WTC11 (cell line): ENCODE measurements at places on chromosomes 16 and 17.

DNA sequence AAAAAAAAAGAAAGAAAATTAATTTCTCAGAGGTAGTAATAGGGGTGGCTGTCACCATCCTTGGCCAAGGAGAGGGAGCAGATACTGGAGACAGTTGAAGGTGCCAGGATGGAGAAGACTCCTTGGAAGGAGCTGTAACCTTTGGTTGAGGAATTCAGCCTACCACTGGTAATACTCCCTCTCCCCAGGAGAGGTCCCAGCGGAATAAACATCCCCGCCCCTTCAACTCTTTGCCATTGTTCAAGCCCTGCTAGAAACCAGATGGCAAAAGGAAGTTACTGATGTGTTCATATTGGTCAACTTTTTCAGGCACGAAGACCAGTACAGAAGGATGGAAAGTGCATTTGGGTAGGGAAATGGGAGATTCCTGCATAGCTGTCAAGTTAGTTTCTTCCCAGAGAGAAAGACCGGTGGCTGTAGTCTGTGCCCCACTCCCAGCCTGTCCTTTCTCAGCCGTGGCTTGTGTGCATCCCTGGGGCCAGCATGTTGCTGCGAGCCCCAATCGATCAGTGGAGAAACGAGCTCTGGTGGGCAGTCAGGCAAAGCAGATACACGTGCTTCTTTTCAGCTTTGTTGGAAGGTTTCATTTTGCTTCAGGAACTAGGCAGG, 612.1 kb downstream of the MAF start:
- DNase-seq = peak; percentile 30

GRCh38 chr16:20320178-20320577, 7.1 kb downstream of the GP2 start:
- DNase-seq = no peak

DNA sequence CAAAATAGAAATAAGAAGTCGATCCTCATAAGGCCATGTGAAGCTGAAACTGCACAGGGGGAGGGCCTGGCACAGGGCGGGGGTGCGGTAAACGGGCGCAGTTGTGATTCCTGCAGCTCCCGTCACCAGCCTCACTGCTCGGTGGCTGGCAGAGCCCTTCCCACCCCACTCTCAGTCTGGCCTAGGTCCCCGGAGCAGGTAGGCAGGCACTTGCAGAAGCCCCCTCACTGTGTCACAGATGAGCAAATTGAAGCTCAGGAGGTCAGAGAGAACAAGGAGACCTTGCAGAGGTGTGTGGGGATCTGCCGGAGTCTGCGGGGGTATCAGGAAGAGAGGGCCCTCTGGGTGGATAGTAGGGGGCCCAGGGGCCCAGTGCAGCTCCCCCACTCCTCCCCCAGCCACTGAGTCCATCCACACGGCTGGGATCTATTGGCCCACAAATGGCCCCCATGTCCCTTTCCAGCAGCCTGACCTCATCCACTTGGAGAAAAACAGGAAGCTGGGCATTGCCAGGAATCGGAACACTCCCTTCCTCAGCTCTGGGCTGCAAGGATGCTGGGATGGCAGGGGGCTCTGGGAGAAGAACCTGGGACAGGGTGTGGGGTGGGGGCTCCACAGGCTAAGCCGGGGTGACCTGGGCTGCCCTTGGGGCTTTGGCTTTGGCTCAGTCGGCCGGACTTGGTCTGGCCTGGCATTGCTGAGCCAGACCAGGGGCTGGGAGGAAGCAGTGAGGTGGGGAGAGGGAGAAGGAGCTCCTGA, 21.4 kb upstream of the MAP3K14 start:
- DNase-seq = no peak

GRCh38 chr17:55681342-55681700, 41.3 kb downstream of the TMEM100 start:
- no peak for DNase-seq

- DNase-seq = no peak
Observed at GRCh38 chr17:17462048-17462824, 14.6 kb upstream of the MED9 start.

DNA sequence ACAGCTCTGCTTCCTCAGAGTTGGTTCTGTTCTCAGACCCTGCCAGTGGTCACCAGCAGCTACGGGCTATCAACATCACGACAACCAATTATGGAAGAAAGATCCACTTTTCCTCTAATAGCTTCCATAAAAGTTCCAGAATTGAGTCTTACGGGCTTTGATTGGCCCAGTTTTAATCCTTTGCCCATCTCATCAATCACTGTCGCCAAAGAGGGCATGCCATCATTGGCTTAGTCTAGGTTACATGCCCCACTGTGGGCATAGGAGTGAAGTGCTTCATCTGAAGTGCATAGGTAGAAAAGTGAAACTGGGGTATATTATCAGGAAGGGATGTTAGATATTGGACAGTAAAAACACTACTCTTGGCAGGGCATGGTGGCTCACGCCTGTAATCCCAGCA, 76.6 kb upstream of the DHX40 start:
- DNase-seq = no peak

DNA sequence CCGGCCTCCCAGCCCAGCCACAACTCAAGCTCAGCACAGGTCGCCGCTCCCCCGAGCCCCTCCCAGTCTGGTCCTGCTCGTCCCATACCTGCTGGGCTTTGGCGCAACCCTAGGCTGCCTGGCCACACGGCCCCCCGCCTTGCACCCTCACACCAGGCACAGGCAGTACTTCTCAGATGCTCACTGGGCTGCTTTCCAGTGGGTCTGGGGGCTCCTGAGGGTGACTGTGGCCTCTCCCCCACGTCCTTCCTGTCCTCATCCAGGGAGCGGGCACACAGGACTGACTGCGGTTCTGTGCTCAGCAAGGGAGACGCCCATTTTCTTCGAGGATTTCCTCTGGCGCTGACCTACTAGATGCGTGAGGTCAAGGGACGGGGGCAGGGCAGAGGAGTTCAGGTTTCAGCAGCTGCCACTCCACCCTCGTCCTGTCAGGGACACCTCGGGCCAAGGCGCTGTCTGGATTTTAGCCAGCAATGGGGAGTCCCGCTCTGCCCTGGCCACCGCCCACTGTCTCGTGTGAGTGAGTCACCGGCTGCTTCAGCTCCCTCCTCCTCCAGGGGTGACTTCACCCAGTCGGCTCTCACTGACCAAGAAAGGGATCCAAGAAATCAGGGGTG, 115.8 kb downstream of the NPIPB11 start:
- DNase-seq = peak; percentile 68

- DNase-seq = peak; percentile 23
Observed at GRCh38 chr17:8384801-8385378, 1.9 kb upstream of the RPL26 start.

DNA sequence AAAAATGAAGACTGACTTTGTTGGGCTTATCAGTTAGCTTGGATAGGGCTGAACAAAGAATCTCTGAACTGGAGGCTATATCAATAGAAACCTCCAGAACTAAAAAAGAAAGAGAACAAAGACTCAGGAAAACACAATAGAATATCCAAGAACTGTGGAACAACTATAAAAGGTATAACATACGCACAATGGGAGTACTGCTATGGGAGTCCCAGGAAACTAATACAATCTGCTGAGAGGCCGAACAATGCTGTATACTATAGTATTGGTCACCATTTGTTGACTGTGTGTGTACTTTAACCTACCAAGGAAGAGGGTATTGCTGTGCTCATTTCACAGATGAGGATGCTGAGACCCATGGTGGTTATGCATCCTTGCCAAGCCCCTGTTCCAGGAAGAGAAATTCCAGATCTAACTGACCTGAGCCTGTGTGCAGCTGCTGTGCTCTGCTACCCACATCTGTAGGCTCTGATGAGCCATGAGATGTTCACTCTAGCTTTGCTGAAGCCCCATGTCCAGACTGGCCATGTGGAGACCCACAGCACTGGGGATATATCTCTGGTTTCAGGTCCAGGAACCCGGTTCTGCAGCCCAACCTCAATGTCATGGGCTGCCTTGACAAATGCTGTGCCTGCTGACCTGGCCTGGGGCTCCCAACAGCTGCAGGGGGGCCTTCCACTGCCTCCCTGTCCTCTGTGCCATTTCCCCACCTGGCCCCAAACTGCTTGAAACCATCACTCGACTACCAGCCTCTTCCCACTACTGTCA, 254.3 kb upstream of the TNRC6C start:
- no peak for DNase-seq

- DNase-seq = no peak
Observed at GRCh38 chr17:63029541-63029940, 63.5 kb downstream of the TANC2 start.
